ENCODE measurements at places on chromosomes 2 and 18.

GRCh38 chr2:186862869-186863709 lies 14.1 kb upstream of the ZSWIM2 start:
- DNase-seq: no peak

- no peak for DNase-seq
Measured at GRCh38 chr2:8119782-8120505, 561.9 kb upstream of the ID2 start.

DNA sequence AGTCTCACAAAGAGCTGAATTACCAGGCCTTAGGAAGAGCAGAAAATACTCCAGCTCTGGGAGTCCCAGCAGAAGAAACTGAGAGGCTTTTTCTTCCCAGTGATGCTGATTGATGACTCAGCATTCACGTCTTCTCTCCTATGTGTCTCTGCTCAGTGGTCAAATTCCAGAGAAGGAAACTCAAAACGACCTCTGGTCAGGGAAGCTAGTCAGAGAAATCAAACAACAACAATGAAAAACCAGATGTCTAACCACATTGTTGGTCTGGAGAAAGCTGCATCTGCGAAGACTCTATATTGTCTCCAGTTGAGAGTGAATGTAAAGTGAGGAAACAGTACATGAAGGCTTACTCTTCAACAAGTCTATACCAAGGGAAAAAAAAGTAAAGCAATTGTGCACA lies 28.6 kb upstream of the CERS6 start:
- DNase-seq: peak; percentile 63

GRCh38 chr2:164620873-164621763 lies at the start of gene GRB14:
Gene GRB14 (minus strand): TSS chr2:164621482. CDS start chr2:164621309, 173 bp downstream.
- no peak for DNase-seq

DNA sequence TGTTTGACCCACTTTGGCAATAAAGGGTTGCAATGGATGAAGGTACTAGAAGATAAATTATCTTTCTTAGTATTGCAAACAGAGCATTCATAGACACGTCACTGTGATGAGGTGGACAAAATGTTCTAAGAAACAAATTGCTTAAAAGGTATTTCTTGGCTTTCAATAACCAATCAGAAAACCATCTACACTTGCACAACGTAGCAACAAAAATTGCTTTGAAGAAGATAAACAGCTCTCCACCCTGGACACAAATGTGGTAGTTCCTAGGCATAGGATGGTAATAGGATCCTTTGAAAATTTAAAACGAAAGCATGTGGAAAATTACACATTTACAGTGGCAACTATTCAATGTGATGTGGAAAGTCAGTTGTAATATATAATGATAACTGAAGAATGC lies 439.9 kb upstream of the ETAA1 start:
- DNase-seq: no peak

GRCh38 chr2:178734518-178734917 lies 72.7 kb downstream of the TTN start:
- no peak for DNase-seq

DNA sequence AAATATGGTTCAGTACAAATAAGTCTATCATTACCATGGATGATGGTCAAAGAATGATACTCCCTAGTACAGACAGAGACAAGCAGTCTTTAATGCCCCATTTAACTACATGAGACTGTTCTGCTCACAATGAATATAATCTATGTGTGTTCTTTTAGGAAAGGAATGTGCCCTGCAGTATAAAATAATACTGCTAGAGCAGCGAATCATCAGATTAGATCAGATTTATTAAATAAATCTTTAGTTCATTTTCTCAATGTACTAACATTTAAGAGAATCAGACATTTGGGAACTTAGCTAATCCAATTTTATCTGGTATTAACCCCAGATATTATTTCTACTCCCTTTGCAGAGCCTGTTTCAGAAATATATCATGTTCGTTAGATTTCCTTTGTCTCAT lies 272.0 kb upstream of the GCFC2 start:
- DNase-seq: no peak

GRCh38 chr2:85085563-85085962 lies 47.6 kb upstream of the TCF7L1 start:
- no peak for DNase-seq

GRCh38 chr2:76584474-76584873 lies 873.8 kb upstream of the GCFC2 start:
- no peak for DNase-seq

- no peak for DNase-seq
Measured at GRCh38 chr2:85257970-85258605, 69.7 kb downstream of the TGOLN2 start.

- DNase-seq: no peak
Measured at GRCh38 chr2:200040831-200041230, 85.4 kb downstream of the MAIP1 start.

DNA sequence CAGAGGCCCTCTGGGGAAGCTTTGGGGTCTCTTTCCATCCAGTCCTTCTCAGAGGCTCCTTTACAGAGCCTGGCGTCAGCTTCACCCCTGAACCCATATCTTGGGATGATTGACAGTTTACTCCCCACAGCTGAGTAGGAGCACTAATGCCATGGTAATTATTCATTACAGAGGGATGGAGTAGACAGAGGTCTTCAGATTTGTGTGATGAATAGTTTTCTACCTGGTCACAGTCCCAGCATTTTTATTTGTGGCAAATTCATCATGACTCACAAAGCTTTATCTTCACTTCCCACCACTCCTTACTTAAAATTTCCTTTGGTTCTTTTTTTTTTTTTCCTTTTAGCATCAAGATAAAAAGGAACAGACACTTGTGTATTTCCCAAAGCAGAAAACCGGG lies 104.2 kb downstream of the CCDC85A start:
- DNase-seq: no peak

DNA sequence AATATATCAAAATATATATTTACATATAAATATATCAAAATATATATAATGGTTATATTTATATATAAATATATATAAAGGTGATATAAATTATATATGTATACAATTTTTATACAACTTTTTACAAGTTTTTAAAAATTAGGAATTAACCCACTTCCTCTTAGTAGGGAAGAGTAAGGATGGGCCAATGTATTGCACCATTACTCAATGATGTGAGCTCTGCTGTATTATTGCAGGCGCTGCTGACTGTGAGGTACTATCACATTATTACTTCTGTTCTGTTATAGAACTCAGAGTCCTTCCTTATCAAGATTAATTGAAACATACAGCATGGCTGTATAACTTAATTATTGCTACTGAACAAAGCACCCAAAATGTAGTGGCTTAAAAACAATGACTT lies 46.0 kb downstream of the CCDC195 start:
- no peak for DNase-seq

GRCh38 chr2:22497064-22497463 lies 887.9 kb upstream of the KLHL29 start:
- DNase-seq: no peak

GRCh38 chr2:231297108-231297908 lies 98.2 kb upstream of the B3GNT7 start:
- no peak for DNase-seq

GRCh38 chr18:2050702-2051201 lies 520.6 kb downstream of the METTL4 start:
- no peak for DNase-seq

DNA sequence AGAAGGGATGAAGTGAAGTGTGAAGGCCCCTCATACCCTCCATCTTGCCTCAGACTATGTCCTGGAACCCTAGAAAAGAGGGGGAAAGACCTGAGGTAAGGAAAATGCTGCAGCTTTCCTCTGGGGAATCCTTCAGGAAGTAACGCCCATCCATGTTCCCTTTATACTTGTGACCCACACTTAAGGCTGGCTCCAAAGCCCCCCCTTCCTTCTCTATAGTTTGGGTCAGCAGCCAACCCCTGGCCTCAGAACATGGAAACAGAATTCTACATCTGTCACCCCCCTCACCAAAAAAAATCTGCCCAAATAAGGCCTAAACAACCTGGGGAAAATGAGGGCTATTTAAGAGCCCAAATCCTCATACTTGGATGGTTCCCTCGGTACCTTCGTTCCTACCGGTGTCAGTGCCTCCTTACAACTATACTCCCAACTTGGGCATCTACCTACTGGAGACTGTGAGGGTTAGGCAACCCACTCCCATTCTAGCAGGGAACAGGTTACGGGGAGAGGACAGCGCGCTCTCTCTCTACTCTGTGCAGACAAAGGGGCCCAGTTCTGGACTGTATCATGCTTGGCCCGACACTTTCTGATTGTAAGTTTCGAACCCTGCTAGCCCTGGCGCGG lies 689 bp downstream of the OST4 start:
- DNase-seq: no peak
